ENCODE measurements at places on chromosomes 3 and 15.

- no peaks in the 10 kb centered on the region for H3K27me3 ChIP-seq
- H3K27ac ChIP-seq: no peak overlapping the region
- no peak overlapping the region for H3K4me3 ChIP-seq
- peaks cover 9% of the 10 kb centered on the region for H3K36me3 ChIP-seq
These were observed 5.8 kb upstream of the TATDN2 start for GRCh38 chr3:10242182-10243065.

DNA sequence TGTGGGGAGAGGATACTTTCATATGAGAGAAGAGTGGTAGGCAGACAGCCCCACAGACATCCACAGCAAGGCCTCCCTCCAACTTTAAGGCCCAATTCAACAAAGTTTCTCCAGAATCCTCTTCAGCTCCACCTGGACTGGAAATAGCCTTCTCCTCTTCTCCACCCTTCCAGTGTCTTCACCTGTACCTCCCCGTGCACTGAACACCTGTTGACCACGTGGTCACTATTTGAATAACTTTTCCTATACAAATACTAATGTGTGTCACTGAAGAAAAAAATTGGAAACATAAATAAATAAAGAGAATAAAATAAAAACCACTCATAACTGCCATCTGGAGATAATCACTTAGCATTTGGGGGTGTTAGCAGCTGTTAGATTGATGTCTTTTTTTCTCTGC lies 52.9 kb downstream of the CCNL1 start:
- no peak for DNase-seq
- H3K4me3 ChIP-seq: no peak overlapping the region
- no peak overlapping the region for H3K27ac ChIP-seq
- H3K27me3 ChIP-seq: no peaks in the 10 kb centered on the region
- H3K36me3 ChIP-seq: no peaks in the 10 kb centered on the region
- H3K4me1 ChIP-seq: peaks cover 30% of the 10 kb centered on the region

- no peaks in the 10 kb centered on the region for H3K36me3 ChIP-seq
- no peak overlapping the region for H3K27ac ChIP-seq
- H3K4me3 ChIP-seq: no peak overlapping the region
- no peaks in the 10 kb centered on the region for H3K4me1 ChIP-seq
These were observed 1602.1 kb downstream of the SI start for GRCh38 chr3:163476179-163476578.

GRCh38 chr15:83978588-83978987 lies 257.0 kb upstream of the GOLGA6L4 start:
- no peaks in the 10 kb centered on the region for H3K36me3 ChIP-seq
- H3K4me3 ChIP-seq: no peak overlapping the region
- H3K27me3 ChIP-seq: no peaks in the 10 kb centered on the region
- H3K4me1 ChIP-seq: no peaks in the 10 kb centered on the region
- no peak for DNase-seq

GRCh38 chr3:133944181-133944580 lies 48.5 kb upstream of the RAB6B start:
- H3K4me1 ChIP-seq: peaks cover 31% of the 10 kb centered on the region
- H3K36me3 ChIP-seq: no peaks in the 10 kb centered on the region
- H3K27me3 ChIP-seq: no peaks in the 10 kb centered on the region
- DNase-seq: no peak

GRCh38 chr3:177448987-177449359 lies 251.7 kb upstream of the TBL1XR1 start:
- no peak overlapping the region for H3K27ac ChIP-seq
- H3K27me3 ChIP-seq: no peaks in the 10 kb centered on the region
- H3K36me3 ChIP-seq: no peaks in the 10 kb centered on the region
- no peak for DNase-seq

GRCh38 chr3:147407114-147407497 lies 763 bp upstream of the ZIC4 start:
- peak overlapping the region; percentile 97 for H3K27ac ChIP-seq
- H3K36me3 ChIP-seq: peaks cover 15% of the 10 kb centered on the region
- peak overlapping the region; percentile 62 for H3K4me3 ChIP-seq
- peak; percentile 60 for DNase-seq

GRCh38 chr15:29411299-29411698 lies 141.7 kb upstream of the NSMCE3 start:
- H3K4me1 ChIP-seq: peaks cover 4% of the 10 kb centered on the region
- H3K27me3 ChIP-seq: no peaks in the 10 kb centered on the region
- no peak overlapping the region for H3K27ac ChIP-seq
- no peaks in the 10 kb centered on the region for H3K36me3 ChIP-seq

DNA sequence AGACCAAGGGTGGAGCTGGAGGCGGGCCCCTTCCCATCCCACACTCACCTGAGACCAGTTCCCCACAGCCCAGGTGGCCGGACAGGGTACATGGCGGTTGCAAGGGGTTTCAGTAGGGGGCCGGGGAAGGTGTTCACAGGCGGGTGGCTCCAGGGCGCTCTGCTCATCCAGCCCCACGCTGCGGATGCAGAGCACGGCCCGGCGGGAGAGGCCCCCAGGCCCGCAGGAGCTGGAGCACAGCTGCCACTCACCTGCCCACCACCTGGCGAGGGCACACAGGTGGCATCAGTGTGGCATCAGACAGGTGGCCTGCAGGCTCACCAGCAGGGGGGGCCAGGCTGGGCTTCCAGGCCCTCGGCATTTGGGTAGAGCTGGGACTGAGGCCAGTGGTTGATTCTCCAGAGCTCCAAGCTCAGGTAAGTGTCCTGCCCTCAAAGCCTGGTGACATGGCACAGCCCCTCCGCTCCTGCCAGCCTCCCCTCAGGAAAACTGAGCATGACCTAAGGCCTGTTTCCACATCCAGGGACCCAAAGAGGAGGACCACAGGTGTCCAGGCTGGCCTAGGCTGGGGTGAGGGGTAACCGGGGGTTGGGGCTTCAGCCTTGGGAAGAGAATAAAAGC lies 43.8 kb downstream of the ADAMTS7 start:
- no peaks in the 10 kb centered on the region for H3K27me3 ChIP-seq
- H3K4me3 ChIP-seq: no peak overlapping the region
- H3K4me1 ChIP-seq: peaks cover 20% of the 10 kb centered on the region
- H3K27ac ChIP-seq: no peak overlapping the region

DNA sequence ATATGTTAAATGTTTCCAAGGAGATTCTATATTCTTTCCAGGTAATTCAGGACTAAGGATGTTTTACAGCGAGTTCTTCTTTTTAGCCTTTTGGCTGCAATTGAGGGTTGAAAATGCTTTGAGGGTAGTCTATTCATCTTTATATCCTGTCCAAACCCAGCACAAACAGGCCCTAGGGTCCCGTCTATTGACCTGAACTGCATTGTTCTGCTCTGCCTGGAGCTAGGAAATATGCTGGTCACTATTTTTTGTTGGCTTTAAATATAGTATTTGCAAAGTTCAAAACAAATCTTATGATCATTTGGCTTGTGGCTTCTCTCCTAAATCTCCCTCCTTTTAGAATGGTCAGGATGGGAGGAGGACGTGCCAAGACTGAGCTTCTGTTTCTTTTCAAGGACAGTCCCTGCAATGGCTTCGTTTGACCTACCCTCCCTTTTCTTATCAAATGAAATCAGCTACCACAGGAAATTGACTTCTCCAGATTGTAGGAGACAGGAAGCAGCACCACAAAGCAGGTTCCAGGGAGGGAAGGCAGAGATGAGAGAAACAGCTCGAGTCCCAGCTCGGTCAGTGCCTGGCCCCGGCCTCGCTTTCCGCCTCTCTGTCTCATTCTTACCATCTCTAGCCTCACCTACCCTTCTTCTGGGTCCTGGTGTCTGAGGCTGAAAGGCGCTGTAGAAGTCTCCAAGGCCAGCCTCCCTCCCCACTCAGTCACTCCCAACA lies 27.6 kb upstream of the NRROS start:
- H3K4me1 ChIP-seq: no peaks in the 10 kb centered on the region
- no peaks in the 10 kb centered on the region for H3K27me3 ChIP-seq
- no peak for DNase-seq
- H3K4me3 ChIP-seq: no peak overlapping the region
- no peaks in the 10 kb centered on the region for H3K36me3 ChIP-seq
- H3K27ac ChIP-seq: no peak overlapping the region

DNA sequence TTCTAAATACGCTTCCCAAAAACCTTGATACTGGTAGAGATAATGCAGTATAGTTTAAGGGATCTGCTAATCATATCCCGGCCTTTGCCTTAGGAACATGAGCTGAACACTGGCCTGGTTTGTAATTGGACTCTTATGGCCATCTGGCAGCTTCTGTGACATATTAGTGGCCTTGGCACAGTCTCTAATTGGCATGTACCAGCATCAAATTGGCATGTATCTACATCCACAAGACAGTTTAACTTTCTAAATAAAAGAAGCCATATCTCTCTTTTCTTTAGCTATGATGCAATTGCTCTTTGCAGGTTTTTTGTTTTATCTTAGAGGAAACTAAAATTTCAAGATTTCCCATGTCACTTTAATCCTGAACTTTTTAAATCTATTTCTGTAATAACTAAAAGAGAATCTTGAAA lies 44.6 kb upstream of the FILIP1L start:
- no peaks in the 10 kb centered on the region for H3K27me3 ChIP-seq
- no peaks in the 10 kb centered on the region for H3K36me3 ChIP-seq
- no peak for DNase-seq
- no peak overlapping the region for H3K27ac ChIP-seq
- H3K4me1 ChIP-seq: no peaks in the 10 kb centered on the region

DNA sequence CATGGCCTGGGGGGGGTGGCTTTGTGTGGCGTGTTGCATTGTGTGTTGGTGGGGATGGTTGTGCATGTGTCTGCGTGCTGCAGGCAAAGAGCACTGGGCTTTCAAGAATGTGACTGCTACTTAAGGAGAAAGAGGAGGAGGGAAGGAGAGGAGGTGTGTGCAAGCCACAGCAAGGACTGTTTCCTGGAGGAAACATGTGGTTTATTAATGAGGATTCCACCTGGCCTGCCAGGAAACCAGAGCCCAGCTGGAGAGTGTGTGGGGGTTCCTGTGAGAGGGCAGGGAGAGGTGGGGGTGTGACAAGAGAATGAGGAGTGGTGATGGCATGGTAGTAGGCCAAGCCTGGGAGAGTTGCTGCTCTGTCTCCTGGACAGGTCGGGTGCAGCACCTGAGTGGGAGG lies 258.1 kb upstream of the ROPN1 start:
- H3K4me1 ChIP-seq: peaks cover 3% of the 10 kb centered on the region
- DNase-seq: no peak
- H3K27ac ChIP-seq: no peak overlapping the region
- no peaks in the 10 kb centered on the region for H3K36me3 ChIP-seq
- H3K4me3 ChIP-seq: no peak overlapping the region
- H3K27me3 ChIP-seq: no peaks in the 10 kb centered on the region

GRCh38 chr3:73510334-73510733 lies 114.4 kb downstream of the PDZRN3 start:
- H3K4me1 ChIP-seq: peaks cover 17% of the 10 kb centered on the region
- no peak overlapping the region for H3K4me3 ChIP-seq
- H3K27me3 ChIP-seq: no peaks in the 10 kb centered on the region
- DNase-seq: no peak
- no peak overlapping the region for H3K27ac ChIP-seq

- no peaks in the 10 kb centered on the region for H3K4me1 ChIP-seq
- H3K27ac ChIP-seq: no peak overlapping the region
- no peak overlapping the region for H3K4me3 ChIP-seq
- no peaks in the 10 kb centered on the region for H3K36me3 ChIP-seq
- peak; percentile 84 for DNase-seq
- H3K27me3 ChIP-seq: no peaks in the 10 kb centered on the region
These were observed 205.7 kb upstream of the ZPLD1 start for GRCh38 chr3:102229062-102229655.

GRCh38 chr3:114659109-114660061 lies 365.6 kb downstream of the TIGIT start:
- H3K4me1 ChIP-seq: peaks cover 3% of the 10 kb centered on the region
- no peaks in the 10 kb centered on the region for H3K27me3 ChIP-seq
- no peak for DNase-seq
- no peak overlapping the region for H3K4me3 ChIP-seq
- peak overlapping the region; percentile 58 for H3K27ac ChIP-seq

- H3K27me3 ChIP-seq: no peaks in the 10 kb centered on the region
- no peaks in the 10 kb centered on the region for H3K4me1 ChIP-seq
- no peak for DNase-seq
- H3K27ac ChIP-seq: no peak overlapping the region
- H3K36me3 ChIP-seq: no peaks in the 10 kb centered on the region
These were observed 132.7 kb upstream of the TPRG1 start for GRCh38 chr3:189038773-189039745.

GRCh38 chr3:192229866-192230265 lies 497.5 kb downstream of the FGF12 start:
- H3K27me3 ChIP-seq: no peaks in the 10 kb centered on the region
- H3K4me3 ChIP-seq: no peak overlapping the region
- no peak overlapping the region for H3K27ac ChIP-seq

DNA sequence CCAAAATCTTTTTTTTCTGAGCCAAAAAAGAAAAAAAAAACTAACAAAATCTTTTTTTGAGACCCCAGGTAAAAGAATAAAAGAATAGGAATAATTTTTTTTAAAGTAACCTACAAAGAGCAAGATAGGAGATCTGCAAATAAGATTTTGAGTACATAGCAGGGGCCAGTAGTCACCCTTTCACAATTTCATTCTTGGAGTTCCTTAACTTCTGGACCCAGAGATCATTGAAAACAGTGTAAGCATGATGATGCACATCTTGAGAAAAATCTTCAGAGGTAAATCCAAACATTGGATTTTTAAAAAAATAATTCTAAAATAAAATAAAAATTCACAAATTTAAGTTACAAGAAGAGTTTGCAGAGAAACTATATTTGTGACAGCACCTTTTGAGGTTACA lies 18.8 kb downstream of the TFRC start:
- H3K36me3 ChIP-seq: peaks cover 52% of the 10 kb centered on the region
- H3K4me1 ChIP-seq: no peaks in the 10 kb centered on the region
- DNase-seq: no peak
- no peaks in the 10 kb centered on the region for H3K27me3 ChIP-seq
- no peak overlapping the region for H3K4me3 ChIP-seq
- H3K27ac ChIP-seq: no peak overlapping the region

DNA sequence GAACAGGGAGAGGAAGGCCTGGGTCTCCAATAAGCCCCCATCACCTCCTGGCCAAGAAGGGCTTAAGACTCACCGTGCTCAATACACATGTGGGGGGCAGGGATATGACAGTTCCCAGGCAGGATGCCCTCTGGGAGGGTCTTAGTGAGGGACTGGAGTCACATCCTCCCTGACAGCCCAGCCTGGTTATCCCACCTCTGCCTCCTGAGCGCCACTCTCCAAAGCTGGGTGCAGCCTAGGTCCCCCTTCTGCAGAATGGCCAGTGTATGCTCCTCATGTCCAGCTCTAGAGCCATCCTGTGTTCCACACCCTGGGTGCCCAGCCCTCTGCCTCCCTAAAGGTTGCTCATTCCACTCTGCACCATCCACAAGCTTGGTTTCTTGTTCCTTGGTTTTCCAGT lies 1.2 kb upstream of the SHISA5 start:
- peaks cover 7% of the 10 kb centered on the region for H3K36me3 ChIP-seq
- H3K27me3 ChIP-seq: no peaks in the 10 kb centered on the region
- DNase-seq: no peak
- H3K4me1 ChIP-seq: peaks cover 27% of the 10 kb centered on the region
- H3K27ac ChIP-seq: no peak overlapping the region

GRCh38 chr3:55467099-55467498 lies 20.0 kb downstream of the WNT5A start:
- H3K27me3 ChIP-seq: no peaks in the 10 kb centered on the region
- H3K27ac ChIP-seq: no peak overlapping the region
- no peak overlapping the region for H3K4me3 ChIP-seq

Data from spinal cord (tissue), 10 donors.